ENCODE measurements at places on chromosomes 4 and X. TPM values are rescaled to one million over a fixed set of nuclear protein-coding genes. Genes with fewer than 3 reads are reported as not detected.

DNA sequence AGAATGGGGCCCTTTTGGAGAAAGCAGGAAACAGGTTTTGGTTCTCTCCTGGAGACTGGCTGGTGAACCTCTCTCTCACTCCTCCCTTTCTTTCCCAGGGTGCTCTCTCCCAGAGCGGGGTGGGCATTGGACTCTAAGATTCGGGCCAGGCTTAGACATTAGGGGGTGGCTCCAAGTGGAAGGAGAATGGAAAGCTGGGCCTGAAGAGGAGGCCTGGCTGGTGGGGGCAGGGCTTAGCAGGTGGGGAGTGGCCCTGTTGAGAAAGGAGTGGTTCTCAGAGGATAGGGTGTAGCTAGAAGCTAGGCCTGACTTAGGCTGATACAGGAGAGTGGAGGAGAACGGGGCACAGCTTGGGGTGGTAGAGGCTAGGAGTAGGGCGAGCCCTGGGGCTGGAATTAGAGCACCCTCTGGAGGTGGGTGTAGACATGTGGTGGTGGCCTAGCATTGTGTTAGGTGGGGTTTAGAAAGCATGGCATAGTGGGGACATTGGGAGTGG is 5.7 kb downstream of the PLP2 start:
- no peaks in the 10 kb centered on the region for H3K4me1 ChIP-seq
- H3K36me3 ChIP-seq = peaks cover 10% of the 10 kb centered on the region
- no peak for DNase-seq
- H3K27ac ChIP-seq = no peak overlapping the region

The STBD1 gene
- 7.7 TPM for total RNA-seq

GRCh38 chr4:145324161-145324560 is 143.8 kb upstream of the OTUD4 start:
- no peaks in the 10 kb centered on the region for H3K27me3 ChIP-seq
- no peaks in the 10 kb centered on the region for H3K4me1 ChIP-seq
- no peaks in the 10 kb centered on the region for H3K36me3 ChIP-seq
- H3K4me3 ChIP-seq = no peak overlapping the region
- no peak overlapping the region for H3K27ac ChIP-seq

GRCh38 chr4:145878501-145879435 is 59.9 kb downstream of the ZNF827 start:
- H3K27ac ChIP-seq = peak overlapping the region; percentile 54
- no peak for DNase-seq
- no peaks in the 10 kb centered on the region for H3K36me3 ChIP-seq
- peaks cover 67% of the 10 kb centered on the region for H3K4me1 ChIP-seq
- no peaks in the 10 kb centered on the region for H3K27me3 ChIP-seq
- H3K4me3 ChIP-seq = no peak overlapping the region

The CNKSR2 gene
- 5.3 TPM for total RNA-seq

DNA sequence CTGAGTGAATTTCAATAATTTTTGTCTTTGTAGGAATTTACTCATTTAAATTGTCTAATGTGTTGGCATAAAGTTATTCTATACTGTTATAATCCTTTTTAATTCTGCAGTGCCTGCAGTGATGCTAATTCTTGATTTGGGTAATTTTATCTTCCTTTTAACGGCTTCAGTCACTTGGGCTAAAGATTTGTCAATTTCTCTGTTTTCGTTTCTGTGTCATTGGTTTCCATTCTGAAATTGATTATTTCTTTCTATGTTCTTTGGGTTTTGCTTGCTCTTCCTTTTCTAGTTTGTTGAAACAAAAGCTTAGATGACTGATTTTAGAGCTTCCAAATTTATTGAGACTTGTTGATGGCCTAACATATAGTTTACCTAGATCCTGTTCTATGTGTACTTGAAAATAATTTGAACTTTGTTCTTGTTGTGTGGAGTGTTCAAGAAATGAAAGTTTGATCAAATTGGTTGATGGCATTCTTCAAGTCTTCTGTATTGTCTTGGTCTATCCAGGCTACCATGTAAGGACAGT is 89.4 kb downstream of the TNIP2 start:
- peaks cover 11% of the 10 kb centered on the region for H3K36me3 ChIP-seq
- no peak overlapping the region for H3K4me3 ChIP-seq
- peaks cover 19% of the 10 kb centered on the region for H3K4me1 ChIP-seq
- no peak for DNase-seq
- H3K27ac ChIP-seq = peak overlapping the region; percentile 5
- H3K27me3 ChIP-seq = no peaks in the 10 kb centered on the region

The TSPAN6 gene
- total RNA-seq = 13.0 TPM

The HHIP gene
- total RNA-seq = 0.54 TPM

GRCh38 chrX:44514272-44514671 is 28.4 kb downstream of the FUNDC1 start:
- no peaks in the 10 kb centered on the region for H3K36me3 ChIP-seq
- H3K27me3 ChIP-seq = no peaks in the 10 kb centered on the region
- H3K4me3 ChIP-seq = no peak overlapping the region
- no peak overlapping the region for H3K27ac ChIP-seq

- H3K4me1 ChIP-seq = no peaks in the 10 kb centered on the region
- DNase-seq = no peak
- no peaks in the 10 kb centered on the region for H3K36me3 ChIP-seq
- no peak overlapping the region for H3K4me3 ChIP-seq
- no peak overlapping the region for H3K27ac ChIP-seq
Measured at GRCh38 chr4:67853336-67853735, 30.5 kb downstream of the TMPRSS11D start.

- no peak for DNase-seq
- no peak overlapping the region for H3K27ac ChIP-seq
- H3K36me3 ChIP-seq = no peaks in the 10 kb centered on the region
- H3K27me3 ChIP-seq = no peaks in the 10 kb centered on the region
Measured at GRCh38 chrX:115266300-115266699, 23.2 kb upstream of the LUZP4 start.

The MID1 gene
- total RNA-seq = 37.7 TPM
